ENCODE measurements at places on chromosomes 7 and 10.

DNA sequence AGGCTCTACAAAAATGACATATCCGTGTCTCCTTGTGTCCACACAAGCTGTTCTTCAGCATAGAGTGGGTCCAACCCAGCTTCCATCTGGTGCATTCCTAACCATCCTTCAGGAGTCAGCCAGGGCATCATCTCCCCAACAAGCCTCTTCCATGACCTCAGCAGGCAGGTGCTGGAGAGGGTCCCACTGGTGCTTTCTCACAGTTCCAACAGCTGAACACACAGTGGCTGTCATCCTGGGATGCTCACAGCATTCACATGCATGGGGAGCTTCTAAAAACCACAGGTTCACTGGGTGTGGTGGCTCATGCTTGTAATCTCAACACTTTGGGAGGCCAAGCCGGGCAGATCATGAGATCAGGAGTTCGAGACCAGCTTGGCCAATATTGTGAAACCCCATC is 6.4 kb upstream of the CYP3A4 start:
- no peak for DNase-seq

DNA sequence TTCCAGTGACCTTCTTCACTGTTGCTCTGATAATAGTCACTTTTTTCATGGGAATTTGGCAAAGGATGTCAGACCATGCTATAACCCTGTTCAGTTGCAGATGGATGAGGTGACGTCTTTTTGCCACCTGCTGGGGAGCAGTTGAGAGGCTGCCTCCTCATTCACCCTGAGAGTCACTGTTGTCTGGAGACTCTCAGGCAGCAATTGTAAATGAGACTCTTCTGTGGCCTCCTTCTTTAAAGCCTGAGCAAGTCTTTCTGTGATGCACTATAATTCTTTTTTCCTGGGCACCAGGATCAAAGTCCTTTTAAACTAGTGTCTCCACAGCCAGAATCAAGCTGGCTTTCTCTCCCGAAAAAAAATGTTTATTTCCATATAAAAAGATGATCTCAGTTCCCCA is 345.1 kb downstream of the ARL4A start:
- DNase-seq, result no peak

DNA sequence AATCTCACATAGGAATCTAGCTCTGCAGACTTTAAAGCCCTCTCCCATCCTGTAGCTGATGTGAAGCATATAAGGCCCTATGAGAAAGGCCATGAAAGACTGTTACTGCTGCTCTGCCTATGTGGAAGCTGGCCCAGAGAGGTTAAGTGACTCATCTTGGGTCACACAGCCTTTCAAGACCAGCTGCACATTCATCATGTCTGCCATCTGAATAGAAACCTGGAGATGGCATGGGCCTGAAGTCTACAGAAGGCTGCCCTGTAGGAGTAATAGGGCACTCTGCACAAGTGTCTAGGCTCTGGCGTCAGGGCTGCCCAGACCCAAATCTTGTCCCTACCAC is 59.4 kb upstream of the COL13A1 start:
- DNase-seq, result no peak

GRCh38 chr7:11332186-11332864 is 358.7 kb downstream of the PHF14 start:
- DNase-seq, result no peak

- no peak for DNase-seq
Observed at GRCh38 chr10:70784471-70784870, 706 bp downstream of the TBATA start.

DNA sequence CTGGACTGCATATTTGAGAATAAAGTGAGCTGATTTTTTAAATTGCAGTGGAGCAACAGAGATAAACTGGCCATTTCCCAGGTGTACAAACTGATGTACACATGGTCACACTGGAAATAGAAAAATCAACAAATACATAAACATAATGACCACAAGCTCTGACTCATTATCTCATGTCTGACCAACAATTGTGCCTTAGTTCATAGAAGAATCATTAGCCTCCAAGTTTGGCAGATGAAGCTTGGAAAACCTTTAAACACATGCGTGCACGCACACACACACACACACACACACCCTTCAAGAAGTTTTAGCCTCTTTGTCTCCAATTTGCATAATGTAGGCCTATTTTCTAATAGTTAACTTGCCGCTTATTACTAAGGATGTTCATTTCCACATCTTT is 308.9 kb upstream of the POM121L12 start:
- DNase-seq, result no peak

GRCh38 chr7:36670585-36671431 is 53.5 kb downstream of the AOAH start:
- DNase-seq, result peak; percentile 71

DNA sequence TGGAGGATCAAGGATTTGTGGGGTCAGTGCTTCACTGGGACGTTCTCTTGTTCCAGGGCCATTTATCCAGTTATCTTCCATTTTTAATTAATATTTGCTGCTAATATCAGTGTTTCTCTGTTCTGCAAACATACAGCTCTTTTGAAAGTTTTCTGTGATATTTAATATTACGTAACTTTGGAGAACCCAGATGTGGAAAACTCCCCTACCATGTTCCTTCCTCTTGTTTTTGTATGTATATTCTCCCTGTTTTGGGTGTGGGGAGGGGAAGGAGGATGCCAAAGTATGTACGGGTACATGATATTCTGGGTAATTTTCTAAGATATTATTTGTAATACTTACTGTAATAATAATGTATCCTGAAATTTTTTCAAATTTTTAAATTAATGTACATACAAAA is 55.9 kb downstream of the MYO3A start:
- no peak for DNase-seq

GRCh38 chr7:20079080-20079479 is 138.1 kb downstream of the MACC1 start:
- DNase-seq, result no peak

Measured in CD4-positive, alpha-beta T cell treated with Interleukin-1 beta for 1 hour (primary cell).